Head of caudate nucleus (tissue), 42 donors: ENCODE measurements at places on chromosomes 1 and 21.
A peak's percentile ranks its signal among the peaks of the same experiment; 100 is the strongest.

- no peak for DNase-seq
Measured at GRCh38 chr21:38337793-38338192, 81.0 kb downstream of the KCNJ15 start.

- DNase-seq = no peak
Measured at GRCh38 chr21:46662765-46663500, 27.5 kb downstream of the PRMT2 start.

DNA sequence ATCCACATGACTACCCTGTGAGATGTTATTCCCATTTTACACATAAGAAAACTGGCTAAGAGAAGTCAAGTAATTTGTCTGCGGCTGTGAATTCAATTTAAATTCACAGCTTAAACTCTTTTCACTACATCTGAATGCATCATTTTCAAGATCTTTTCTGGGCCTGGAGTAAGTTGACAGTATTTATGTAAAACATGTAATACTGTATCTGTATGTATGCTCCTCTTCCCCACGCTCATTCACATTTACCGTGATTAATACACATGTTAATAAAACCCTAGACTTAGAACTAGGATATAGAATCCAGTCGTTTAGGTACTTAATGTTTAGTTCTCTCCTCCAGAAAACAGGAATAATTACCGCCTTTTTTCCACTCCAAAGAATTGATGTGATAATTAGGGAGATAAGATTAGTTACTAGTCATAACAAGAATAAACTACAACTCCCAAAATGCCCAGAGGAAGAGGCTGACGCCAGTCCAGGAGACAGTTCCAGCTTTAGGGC lies 442 bp upstream of the PPP1R12B start:
- no peak for DNase-seq

DNA sequence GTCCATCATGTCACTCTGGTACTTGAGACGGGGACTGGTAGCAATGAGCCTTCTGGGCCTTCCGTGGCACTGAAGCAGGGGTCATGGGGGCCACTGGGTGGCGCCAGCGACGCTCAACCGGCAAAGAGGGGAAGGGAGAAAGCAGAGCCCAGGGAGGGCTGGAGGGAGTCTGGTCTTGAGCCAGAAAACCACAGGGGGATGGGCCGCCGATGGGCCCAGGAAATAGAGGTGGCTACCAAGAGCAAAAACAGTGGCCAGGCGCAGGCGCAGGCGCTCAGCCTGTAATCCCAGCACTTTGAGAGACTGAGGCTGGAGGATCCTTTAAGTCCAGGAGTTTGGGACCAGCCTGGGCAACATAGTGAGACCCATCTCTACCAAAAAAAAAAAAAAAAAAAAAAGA lies 21.8 kb downstream of the EXOC8 start:
- DNase-seq = peak; percentile 22

DNA sequence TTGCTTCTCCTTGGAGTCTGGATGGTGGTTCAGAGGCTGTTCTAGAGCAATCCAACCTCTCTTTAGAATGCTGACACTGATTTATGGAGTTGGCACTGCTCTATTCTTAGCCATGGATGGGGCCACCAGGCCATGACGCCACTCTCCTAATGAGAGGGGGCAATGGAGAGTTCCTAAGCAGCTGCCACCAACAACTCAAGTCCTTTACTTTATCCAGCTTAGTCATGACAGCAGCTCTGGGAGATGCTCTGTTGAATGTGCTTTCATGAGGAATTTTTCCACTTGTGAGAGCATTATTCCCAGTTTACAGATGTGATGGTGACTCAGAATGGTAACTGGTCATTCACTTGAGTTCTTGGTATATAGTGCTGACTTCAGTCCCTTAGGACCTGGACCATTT lies 366.3 kb downstream of the HHAT start:
- no peak for DNase-seq

DNA sequence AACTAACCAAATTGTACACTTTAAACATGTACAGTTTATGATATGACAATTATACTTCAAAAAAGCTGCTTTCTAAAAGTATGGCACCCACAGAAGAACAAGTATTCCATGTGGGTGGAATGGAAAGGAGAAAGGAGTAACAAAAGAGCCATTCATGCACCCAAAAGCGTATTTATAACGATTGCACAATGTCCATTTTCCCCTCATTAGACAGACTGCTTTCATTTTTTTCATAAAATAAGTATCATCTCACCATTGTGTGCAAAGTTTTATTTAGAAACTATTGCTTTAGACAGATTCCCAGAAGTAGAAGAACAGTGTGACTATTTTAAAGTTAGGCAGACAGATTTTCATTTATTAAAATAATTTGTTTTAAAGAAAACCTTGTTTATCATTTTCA lies 59.6 kb downstream of the KIAA0319L start:
- DNase-seq = no peak

- DNase-seq = no peak
Measured at GRCh38 chr1:170296211-170296610, 150.5 kb downstream of the NTMT2 start.

DNA sequence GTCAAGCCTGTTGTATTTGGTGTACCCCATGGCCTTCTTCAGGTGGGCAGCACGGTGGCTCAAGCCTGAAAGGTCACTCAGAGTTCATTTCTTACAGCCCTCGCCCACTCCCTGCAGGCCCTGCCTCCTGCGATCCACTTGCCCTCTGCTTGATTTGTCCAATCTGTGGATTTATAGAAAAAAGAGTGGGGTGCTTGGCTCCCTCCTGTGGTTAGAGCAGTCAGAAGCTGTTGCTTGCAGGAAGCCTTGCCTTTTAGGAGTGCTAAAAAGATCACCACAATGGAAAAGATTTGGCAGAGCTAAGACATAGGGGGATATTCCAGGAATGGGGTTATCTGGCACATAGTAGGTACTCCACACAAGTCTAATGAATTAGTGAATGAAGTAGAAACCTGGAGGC lies 108.0 kb upstream of the TRABD2B start:
- no peak for DNase-seq

DNA sequence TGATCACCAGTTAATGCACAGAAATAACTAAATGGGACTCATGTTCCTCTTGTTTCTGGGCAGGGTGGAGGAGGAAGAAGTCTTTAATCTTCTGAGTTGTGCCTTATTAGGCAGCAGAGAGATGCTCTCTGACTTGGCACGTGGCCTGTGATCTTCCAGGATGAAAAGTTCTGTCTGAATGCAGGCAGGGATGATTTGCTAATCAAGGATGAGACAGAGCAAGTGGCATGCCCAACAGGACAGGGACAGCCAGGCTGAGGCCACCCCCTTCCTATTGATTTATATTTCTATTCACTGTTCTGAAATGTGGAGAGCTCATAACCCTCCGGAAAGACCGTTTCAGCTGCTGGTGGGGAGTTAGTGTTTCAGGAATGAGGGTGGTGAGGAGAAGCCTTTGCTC lies 477.8 kb upstream of the CAMK1G start:
- no peak for DNase-seq
